ENCODE measurements at places on chromosomes 11 and 22. TPM values are rescaled to one million over a fixed set of nuclear protein-coding genes. Genes with fewer than 3 reads are reported as not detected.

- no peak for DNase-seq
These were observed 89.0 kb downstream of the MICAL2 start for GRCh38 chr11:12199231-12199948.

MUC2 gene
- not detected for total RNA-seq

SPINDOC gene
- total RNA-seq: 21.9 TPM

GRM5 gene
- 104 TPM for total RNA-seq

GAB4 gene
- total RNA-seq: 0.10 TPM

DDX25 gene
- 15.5 TPM for total RNA-seq

DNA sequence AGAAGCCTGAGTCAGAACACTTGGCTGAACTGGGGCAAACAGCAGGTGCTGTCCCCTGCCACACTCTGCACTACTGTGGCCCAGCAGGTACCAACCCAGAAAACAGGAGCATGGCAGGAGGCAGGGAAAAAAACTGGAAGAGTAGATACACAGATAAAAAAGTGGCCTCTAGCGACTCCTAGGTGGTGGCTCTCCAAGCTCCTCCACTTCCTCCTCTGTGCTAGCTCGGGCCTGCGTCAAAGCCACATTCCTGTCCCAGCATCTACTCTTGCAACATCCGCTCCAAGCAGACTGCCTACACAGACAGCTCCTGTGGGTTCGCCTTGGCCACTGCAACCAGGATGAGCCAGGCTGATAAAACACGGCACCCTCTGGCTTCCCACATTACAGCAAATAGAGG is 6.9 kb downstream of the OR8B12 start:
- no peak for DNase-seq

LUZP2 gene
- total RNA-seq: 80.1 TPM

DLG2 gene
- 111 TPM for total RNA-seq

DNA sequence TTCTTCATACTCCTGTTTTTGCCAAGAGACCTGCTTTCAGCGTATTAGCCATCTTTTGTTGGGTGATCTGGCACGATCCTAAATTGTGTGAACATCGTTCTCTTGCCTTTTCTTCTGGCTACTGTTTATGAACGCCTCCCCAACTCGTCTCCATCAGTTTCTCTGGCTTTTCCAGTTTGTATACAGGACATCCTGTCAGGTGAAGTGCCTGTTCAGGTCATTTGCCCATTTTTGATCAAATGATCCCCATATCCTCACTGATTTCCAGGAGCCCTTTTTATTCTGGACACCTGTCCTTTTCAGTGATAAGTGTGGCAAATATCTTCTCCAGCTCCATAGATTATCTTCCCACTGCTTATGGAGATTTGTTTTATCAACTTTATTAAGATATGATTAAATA is 22.5 kb upstream of the SYT8 start:
- no peak for DNase-seq

C1QTNF4 gene
- total RNA-seq: 15.8 TPM

MFNG gene
- 3.6 TPM for total RNA-seq

CAPN5 gene
- total RNA-seq: 13.8 TPM

OR5I1 gene
- total RNA-seq: not detected

DNA sequence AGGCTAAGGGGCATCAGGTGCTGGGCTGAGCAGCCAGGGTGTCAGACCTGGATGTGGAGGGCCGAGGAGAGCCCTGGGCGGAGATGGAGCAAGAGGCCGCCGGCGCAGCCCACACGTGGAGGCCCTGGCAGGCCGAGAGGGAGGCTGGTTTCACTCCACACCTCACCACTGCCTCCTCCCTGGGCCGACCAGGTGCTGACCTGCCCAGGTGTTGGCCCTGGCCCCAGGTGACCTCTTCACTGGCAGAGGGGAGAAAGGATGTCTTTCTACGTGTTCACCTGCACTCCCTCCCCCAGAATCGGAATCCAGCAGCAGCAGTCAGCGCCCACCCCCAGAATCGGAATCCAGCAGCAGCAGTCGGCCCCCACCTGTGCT is 781 bp downstream of the ANO9 start:
- DNase-seq: no peak

GRCh38 chr11:23013509-23013908 is 153.2 kb upstream of the CCDC179 start:
- DNase-seq: no peak

DNA sequence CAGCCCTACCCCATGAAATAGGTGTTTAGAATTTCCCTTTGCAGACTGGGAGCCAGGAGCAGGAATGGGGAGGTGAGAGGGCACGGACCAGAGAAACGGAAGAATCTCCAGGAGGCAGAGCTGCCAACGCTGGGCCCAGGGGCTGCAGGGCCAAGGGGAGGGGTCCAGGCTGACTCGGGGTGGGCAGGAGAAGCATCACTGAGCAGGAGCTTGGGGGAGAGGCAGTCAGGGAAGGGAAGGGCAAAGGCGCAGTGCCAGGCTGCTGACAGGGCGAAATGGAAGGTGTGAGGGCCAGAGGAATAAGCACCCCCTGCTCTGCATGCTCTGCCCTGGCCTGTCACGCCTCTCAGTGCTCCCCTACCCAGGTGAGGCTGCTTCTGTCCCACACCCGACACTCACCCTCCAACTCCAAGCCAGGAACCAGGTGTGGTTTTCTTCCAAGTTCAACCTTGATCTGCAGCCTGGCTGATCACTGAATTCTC is 14.5 kb downstream of the LRRC32 start:
- no peak for DNase-seq

GRCh38 chr22:26998129-26998528 is 340.7 kb downstream of the MIAT start:
- DNase-seq: no peak

GRCh38 chr22:33049119-33049729 is 9.0 kb downstream of the SYN3 start:
- DNase-seq: peak; percentile 85

DNA sequence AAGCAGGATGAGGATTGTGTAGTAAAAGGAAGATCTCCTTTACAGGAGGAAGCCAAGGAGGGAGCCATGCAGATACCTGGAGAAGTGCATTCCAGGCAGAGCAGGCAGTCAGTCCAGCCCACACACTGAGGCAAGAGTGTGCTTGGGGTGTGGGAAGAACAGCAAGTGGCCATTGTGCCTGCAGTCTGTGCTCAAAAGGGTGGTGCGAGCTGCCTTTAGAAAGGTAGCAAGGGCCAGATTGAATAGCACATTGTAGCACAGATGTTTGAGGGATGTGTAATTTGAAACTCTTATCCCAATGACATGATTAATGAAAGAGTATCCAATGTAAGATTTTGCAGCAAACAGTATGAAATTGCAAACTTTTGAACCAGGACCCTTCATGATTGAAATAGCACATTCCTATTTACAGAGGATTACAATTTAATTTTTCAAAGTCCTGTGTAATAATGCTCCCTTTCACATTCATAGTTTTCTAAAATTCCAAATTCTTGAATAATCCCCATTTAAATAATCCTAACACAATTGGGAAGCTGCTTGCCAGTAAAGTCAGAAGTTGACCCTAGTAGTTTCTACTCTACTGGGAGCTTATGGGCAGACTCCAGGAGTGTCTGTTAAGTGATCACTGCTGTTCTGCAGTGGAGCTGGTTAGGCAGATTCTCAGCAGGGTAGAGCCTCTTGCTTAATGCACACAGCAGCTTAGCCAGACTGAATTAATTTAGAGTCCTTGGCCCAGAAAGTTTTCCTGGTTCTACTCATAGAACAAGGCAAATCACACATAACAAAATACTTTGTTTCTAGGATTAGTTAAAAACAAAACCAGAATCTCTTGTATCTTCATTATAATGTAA is 78.1 kb downstream of the CYB5R2 start:
- DNase-seq: no peak

DNA sequence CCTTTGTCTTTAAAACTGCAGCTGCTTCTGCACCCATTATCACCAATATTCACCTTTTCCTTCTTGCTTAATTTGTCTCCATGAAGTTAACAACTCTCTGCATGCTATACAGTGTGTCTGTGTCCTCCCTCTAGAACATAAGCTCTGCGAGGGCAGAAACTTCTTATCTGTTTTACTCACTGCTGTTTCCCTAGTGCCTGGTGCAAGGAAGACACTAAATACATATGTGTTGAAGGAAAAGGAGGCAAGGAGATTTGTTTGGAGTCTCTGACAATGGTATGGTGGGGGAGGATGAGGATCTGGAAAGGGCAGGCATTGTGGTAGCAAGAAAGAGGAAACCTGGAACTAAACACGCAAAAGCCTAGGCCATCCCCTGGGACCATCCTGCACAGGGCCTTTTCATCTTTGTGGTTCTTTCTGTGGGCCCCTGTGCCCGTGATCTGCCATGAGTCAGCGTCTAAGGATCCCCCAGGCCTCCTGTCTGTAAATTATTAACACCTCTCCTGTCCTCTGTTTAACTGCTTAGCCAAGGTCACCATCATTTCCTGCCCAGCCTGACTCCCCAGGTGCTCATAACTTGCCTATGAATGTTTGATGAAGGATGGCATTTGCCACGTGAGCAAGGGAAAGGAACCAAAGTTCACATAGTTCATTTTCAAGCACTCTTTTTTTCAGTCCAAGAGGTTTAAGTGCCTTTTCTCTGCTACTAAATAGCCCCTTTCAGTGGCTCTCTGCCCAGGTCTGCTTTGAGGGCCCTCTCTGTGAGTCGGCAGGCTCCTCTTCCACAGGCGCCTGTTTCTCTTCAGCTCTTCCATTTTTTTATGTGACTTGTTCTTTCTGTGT is 131.1 kb downstream of the RASSF10 start:
- DNase-seq: no peak

- DNase-seq: no peak
These were observed 80.5 kb downstream of the MYO7A start for GRCh38 chr11:77208535-77208934.

DNA sequence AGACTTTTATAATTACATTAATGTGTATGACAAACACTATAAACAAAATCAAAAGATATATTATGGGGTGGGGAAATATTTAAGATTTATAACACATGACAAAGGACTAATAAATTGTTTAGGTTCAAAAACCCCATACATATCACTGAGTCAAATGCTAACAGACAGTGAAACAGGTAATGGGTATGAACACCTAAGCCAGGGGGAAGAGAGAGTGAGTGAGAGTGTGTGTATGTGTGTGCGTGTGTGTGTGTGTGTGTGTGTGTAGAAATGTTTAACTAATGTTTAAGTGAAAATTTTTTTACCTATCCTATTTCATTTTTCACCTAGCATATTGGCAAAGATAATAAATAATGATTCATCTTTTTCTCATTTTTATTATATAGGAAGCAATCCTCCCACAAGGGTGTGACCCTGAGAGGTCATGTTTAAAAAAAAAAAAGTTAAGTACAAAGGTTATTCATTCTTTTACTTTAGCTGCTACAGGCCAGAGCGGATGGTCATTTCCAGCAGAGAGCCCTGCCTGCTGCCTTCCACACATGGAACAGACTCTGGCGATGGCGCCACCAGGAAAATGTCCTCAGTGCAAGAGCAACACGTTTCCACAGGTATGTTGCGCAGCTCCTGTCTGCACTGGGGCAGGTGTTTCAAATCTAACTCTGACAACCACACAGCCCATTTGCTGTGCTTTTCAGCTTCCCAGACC is 72.9 kb downstream of the PISD start:
- DNase-seq: no peak

ELMOD1 gene
- total RNA-seq: 17.2 TPM

DNA sequence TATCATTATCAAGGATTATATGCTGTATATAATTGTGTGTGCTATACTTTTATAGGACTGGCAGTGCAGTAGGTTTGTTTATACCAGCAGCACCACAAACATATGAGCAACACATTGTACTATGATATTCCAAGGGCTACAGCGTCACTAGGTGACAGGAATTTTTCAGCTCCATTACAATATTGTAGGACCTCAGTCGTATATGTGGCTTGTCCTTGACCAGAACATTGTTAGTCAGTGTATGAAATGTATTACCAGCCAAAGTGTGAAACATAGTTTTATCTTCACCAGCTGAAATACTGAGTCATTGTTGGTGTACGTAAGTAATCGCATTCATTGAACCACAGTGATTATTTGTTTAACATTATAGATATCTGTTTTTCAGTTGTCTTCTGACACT is 20.4 kb downstream of the JHY start:
- no peak for DNase-seq

NRXN2 gene
- 68.0 TPM for total RNA-seq

Data from spinal cord (tissue), 10 donors.